ENCODE measurements at places on chromosomes 5 and 9.

DNA sequence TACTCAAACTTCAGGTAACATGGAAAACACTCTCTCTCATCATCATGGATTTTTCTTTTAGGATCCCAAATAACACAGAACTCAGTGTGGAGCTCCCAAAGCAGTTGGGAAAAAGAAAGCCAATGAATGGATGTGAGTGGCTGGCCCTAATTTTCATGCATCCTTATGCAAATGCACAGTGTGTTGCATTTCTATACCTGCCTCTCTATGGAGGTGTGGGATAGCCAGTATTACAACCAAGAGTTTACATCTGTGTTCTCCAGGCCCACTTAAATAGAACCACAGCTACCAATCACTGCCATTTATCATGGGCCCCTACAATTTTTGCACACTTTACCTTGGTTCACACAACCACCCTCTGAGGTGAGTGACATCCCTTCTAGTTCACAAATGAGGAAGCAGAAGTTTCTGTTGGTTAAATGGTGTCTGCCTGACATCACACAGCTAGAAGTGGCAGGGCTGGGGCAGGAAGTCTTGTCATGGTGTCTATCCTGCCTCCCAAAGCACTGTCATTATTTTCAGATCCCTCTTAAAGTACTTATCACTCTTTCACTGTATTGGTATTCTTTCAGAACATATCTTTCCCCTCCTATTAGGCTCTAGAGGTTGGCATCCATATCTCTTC is 17.3 kb downstream of the MAMDC2 start:
- no peak overlapping the region for H3K27ac ChIP-seq
- H3K4me1 ChIP-seq, result no peaks in the 10 kb centered on the region
- H3K27me3 ChIP-seq, result no peaks in the 10 kb centered on the region
- H3K4me3 ChIP-seq, result no peak overlapping the region
- DNase-seq, result no peak

DNA sequence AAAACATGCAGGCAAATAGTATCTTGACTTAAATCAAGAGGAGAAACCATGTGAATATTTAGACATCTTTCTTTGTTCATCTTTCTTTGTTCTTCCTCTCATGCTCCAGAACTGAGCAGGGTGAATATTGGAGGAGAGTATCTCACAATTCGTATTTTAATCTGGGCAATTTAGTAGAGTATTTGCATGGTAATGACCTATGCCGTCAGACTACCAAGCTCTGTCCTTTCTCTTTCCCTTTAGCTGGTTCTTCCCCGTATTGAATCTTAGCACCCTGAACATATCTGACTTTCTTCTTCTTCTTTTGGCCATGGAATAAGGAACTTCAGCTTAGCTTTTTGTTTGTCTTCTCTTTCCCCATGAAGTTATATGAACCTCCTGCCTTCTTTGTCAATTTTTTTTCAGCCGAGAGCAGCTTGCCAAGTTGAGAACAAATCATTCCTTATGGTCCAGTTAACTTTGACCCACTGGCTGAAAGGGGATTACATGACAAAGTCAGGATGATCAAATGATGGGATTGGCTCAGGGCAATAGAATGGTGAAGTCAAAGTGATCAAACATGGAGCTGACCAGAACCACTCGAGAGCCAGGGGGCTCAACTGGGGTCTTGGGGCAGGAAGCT is 95.8 kb downstream of the DAPK1 start:
- DNase-seq, result no peak
- H3K27ac ChIP-seq, result no peak overlapping the region
- no peak overlapping the region for H3K4me3 ChIP-seq
- H3K27me3 ChIP-seq, result no peaks in the 10 kb centered on the region

GRCh38 chr5:157835041-157835440 is 23.9 kb downstream of the CLINT1 start:
- H3K4me1 ChIP-seq, result no peaks in the 10 kb centered on the region
- H3K36me3 ChIP-seq, result no peaks in the 10 kb centered on the region
- no peak overlapping the region for H3K27ac ChIP-seq
- no peak overlapping the region for H3K4me3 ChIP-seq

GRCh38 chr5:153630546-153630945 is 140.1 kb downstream of the GRIA1 start:
- H3K27ac ChIP-seq, result no peak overlapping the region
- DNase-seq, result no peak
- H3K27me3 ChIP-seq, result no peaks in the 10 kb centered on the region

- H3K27ac ChIP-seq, result no peak overlapping the region
- no peak overlapping the region for H3K4me3 ChIP-seq
- no peak for DNase-seq
- no peaks in the 10 kb centered on the region for H3K36me3 ChIP-seq
- peaks cover 65% of the 10 kb centered on the region for H3K27me3 ChIP-seq
Observed at GRCh38 chr9:977838-978830, 1.7 kb downstream of the DMRT3 start.

GRCh38 chr5:157473383-157474320 is 13.6 kb downstream of the NIPAL4 start:
- H3K4me3 ChIP-seq, result no peak overlapping the region
- peaks cover 16% of the 10 kb centered on the region for H3K36me3 ChIP-seq
- no peak for DNase-seq
- H3K4me1 ChIP-seq, result no peaks in the 10 kb centered on the region
- no peaks in the 10 kb centered on the region for H3K27me3 ChIP-seq

DNA sequence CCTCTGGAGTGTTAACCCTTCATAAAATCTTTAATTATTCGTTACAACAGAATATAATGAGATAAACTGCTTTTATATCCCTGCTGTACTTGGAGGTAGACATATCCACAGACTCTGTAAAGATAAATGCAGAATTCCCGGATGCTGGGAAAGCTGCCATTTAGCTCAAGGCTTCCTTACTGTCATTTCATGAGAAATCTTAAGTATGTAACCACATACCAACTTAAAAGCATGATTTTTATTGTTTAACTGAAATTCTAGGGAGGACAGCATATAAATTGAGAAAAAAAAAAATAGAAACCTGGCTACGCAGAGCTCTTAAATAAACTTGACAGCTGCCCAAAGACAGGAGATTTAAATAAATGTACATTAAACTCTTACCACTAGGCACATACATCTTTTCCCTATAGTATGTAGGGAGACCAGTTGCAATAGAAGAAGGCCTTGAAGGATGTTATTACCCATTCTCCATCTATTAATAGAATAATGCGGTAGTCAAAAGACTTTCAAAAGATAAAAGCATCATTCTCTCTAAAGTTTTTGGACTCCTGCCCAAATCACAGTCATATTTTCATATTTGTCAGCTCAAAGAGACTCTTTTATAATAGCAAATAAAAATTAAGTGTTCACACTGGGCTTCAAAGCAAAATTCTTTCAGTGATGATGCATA is 373.8 kb downstream of the NDUFS4 start:
- H3K4me3 ChIP-seq, result no peak overlapping the region
- no peaks in the 10 kb centered on the region for H3K27me3 ChIP-seq
- no peaks in the 10 kb centered on the region for H3K36me3 ChIP-seq
- H3K4me1 ChIP-seq, result no peaks in the 10 kb centered on the region
- no peak overlapping the region for H3K27ac ChIP-seq

GRCh38 chr9:36191290-36191645 is 547 bp downstream of the CLTA start:
- peak overlapping the region; percentile 88 for H3K27ac ChIP-seq
- peak overlapping the region; percentile 93 for H3K4me3 ChIP-seq
- H3K27me3 ChIP-seq, result no peaks in the 10 kb centered on the region
- peak; percentile 22 for DNase-seq
- H3K4me1 ChIP-seq, result peaks cover 25% of the 10 kb centered on the region

DNA sequence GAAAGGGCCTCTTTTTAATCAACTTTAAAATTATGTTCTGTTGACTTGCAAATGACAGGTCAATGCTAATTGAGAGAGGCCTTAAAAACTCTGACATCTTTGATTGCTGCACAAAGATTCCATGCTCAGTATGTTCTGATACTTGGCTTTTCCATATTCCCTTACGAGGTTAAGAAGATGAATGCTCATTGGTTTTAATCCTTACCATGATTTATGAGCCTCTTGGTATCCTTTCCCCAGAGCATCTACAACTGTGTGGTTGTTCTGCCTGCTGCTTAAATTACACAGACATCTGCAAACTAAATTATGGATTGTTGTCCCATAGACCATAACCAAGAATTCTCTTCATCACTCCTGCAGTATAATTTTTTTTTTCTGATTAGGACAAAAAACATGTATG is 352.6 kb downstream of the CDH12 start:
- no peaks in the 10 kb centered on the region for H3K27me3 ChIP-seq
- no peak for DNase-seq
- no peaks in the 10 kb centered on the region for H3K4me1 ChIP-seq
- no peak overlapping the region for H3K27ac ChIP-seq

DNA sequence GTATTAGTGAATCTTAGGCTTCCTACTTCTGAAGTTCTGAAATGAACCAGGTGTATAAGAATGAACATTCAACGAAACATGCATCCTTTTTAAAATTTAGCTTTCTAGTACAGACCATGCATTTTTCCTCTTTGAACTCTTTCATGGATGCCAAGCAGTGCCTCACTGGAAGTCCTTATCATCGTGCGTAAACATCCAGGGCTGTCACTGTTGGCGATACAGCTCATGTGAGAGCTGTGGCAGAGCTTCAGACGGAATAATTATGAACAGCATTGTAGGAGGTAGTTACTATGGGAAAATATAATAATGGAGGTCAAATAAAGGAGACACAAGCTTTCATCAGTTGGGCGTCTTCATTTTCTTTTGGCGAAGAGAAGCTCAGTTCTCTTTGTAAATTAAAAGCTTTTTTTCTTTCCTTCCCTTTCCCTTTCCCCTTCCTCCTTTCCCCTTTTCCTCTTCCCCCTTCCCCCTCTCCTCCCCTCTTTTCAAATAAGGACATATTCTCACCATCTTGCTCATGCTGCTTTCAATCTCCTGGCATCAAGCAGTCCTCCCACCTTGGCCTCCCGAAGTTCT is 167.3 kb downstream of the KDM4C start:
- H3K36me3 ChIP-seq, result no peaks in the 10 kb centered on the region
- peaks cover 5% of the 10 kb centered on the region for H3K4me1 ChIP-seq
- H3K27ac ChIP-seq, result no peak overlapping the region
- H3K4me3 ChIP-seq, result no peak overlapping the region
- no peak for DNase-seq
- H3K27me3 ChIP-seq, result no peaks in the 10 kb centered on the region

GRCh38 chr5:127296321-127296720 is 5.7 kb downstream of the MEGF10 start:
- no peak overlapping the region for H3K27ac ChIP-seq
- H3K27me3 ChIP-seq, result peaks cover 2% of the 10 kb centered on the region
- no peak overlapping the region for H3K4me3 ChIP-seq
- no peaks in the 10 kb centered on the region for H3K4me1 ChIP-seq
